Epithelial cell of proximal tubule (primary cell): ENCODE measurements at places on chromosomes 4 and X. TPM values are rescaled to one million over a fixed set of nuclear protein-coding genes. Genes with fewer than 3 reads are reported as not detected.

DOK7 gene
- total RNA-seq = 0.51 and 0.81 TPM in 2 replicates

GPC4 gene
- 8.0 and 14.2 TPM in 2 replicates for total RNA-seq

TCEAL7 gene
- total RNA-seq = 16.0 and 25.4 TPM in 2 replicates

NIPAL1 gene
- 3.9 and 8.7 TPM in 2 replicates for total RNA-seq

SLC9B1 gene
- 0.43 and 1.1 TPM in 2 replicates for total RNA-seq
